ENCODE measurements at places on chromosomes 1 and 21.

GRCh38 chr1:204162494-204163074 lies 3.6 kb downstream of the REN start:
- DNase-seq, result peak; percentile 44

DNA sequence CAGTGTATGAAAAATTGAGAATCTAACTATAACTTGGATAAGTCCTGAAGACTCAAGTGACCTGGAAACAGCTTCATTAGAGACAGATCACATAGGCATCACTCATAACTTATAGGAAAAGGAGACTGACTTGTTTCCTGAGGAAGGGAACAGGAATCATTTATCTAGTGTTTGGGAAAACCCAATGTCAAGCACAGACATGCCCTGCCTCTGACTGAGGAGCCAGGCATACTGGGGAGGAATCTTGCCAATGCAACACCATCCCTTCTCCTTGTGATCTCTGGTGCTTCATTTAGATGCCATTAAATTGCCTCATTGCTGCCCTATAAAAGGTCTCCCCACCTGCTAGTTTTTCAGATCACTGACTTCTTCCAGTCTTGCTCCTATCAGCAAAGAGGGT lies 10.3 kb downstream of the LCE4A start:
- no peak for DNase-seq

GRCh38 chr1:233518344-233518743 lies 95.6 kb upstream of the KCNK1 start:
- DNase-seq, result no peak

GRCh38 chr1:21855257-21856096 lies 43.4 kb downstream of the LDLRAD2 start:
- no peak for DNase-seq

Data from stimulated activated CD8-positive, alpha-beta memory T cell treated with anti-CD3 and anti-CD28 coated beads, Interleukin-4, amount 100 ng/mL, for 1 hour (primary cell).